ENCODE measurements at places on chromosomes 6 and 20. TPM values are rescaled to one million over a fixed set of nuclear protein-coding genes. Genes with fewer than 3 reads are reported as not detected.

The ZBTB2 gene
- total RNA-seq, result 8.3 TPM

The RGS19 gene
- 5.7 TPM for total RNA-seq

The KIAA0408 gene
- 2.4 TPM for total RNA-seq

The LST1 gene
- total RNA-seq, result not detected

The PRDM13 gene
- not detected for total RNA-seq

The PNPLA1 gene
- not detected for total RNA-seq

The BHLHE23 gene
- not detected for total RNA-seq

The BEND3 gene
- total RNA-seq, result 0.93 TPM

The HAO1 gene
- total RNA-seq, result not detected

The ACTL10 gene
- 2.6 TPM for total RNA-seq

The COX7A2 gene
- total RNA-seq, result 122 TPM

The VGLL2 gene
- not detected for total RNA-seq

The RTEL1 gene
- 12.4 TPM for total RNA-seq

The MYT1 gene
- not detected for total RNA-seq

The C20orf141 gene
- not detected for total RNA-seq

The SAPCD1 gene
- 1.9 TPM for total RNA-seq
